NCI-H1436 (cell line): ENCODE measurements at places on chromosomes 11 and 22.

GRCh38 chr22:46947516-46948257, 185.2 kb downstream of the TBC1D22A start:
- no peak for DNase-seq

GRCh38 chr11:46611526-46612304, 5.3 kb downstream of the HARBI1 start:
- DNase-seq: no peak

- no peak for DNase-seq
Measured at GRCh38 chr11:36509201-36509639, 852 bp downstream of the TRAF6 start.

DNA sequence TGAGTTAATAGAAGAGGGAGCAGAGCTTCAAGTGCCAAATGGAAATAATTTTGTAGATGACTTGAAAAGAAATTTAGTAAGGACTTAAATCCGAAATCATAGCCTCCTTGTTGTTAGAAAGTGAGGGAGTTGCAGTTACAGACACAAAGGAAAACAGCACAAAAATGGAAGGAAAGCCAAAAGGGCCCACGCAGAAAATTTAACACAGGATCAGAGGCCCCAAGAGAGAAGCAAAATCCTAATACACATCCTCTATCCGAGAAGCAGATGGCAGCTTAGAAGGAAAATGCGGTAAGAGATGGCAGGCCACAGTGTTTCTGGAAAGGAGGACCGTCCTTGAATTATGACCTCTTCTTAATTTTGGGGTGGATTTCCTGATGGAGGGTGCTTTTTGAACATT, 48.7 kb upstream of the SYT13 start:
- no peak for DNase-seq

DNA sequence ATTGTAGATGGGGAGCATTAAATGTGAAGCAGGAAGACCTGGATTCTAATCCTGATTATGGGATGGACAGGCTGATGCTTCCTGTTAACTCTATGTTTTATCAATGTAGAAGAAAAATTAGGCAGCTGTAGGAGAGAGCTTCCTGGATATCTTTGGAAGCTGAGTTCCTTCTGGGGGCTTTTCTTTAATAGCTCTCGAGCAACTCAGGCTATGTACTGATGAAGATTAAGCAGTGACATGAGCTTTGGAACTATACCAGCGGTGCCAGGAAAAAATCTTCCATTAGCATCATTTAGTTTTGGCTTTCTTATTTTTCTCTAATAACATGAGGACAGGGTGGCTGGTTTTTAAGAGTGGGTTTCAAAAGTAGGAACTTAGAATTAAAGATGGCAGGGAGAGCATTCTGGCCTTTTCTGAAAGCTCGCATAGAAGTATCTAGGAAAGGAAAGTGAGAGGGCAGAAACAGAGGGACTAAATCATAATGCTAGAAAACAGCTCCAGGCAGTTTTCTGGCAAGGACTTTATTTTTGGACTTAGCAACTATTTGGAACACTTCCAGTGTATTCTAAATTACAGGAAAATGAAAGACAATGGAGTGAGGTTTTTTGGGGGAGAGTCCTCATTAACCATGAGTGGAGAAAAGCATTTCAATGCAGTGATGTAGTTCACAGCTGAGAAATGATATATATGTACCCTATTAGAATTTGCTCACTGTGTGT, 69.2 kb upstream of the RRM1 start:
- no peak for DNase-seq
